ENCODE measurements at places on chromosomes 13 and 19.

- DNase-seq = peak; percentile 76
Measured at GRCh38 chr13:66424422-66424821, 805.7 kb downstream of the PCDH9 start.

- DNase-seq = no peak
Measured at GRCh38 chr13:50197705-50198104, 182.5 kb downstream of the KCNRG start.

- DNase-seq = peak; percentile 74
Measured at GRCh38 chr13:50126263-50126992, 111.2 kb downstream of the KCNRG start.

DNA sequence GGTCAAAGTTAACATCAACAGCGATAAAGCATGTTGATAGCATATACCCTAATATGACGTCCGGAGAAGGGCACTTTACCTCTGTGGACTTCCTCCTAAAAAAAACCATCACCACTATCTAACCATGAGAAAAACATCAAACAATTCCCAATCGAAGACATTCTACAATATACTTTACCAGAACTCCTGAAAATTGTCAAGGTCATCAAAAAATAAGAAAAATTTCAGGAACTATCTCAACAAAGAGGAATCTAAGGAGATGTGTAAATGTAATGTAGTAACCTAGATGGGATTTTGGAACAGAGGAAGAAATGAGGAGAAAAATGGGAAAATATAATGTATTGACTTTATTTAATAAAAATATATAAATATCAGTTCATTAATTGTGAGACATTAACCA, 1026.8 kb upstream of the MIR17HG start:
- DNase-seq = no peak

GRCh38 chr13:90485436-90485835, 862.1 kb upstream of the MIR17HG start:
- peak; percentile 71 for DNase-seq

GRCh38 chr19:4277191-4277696, 1.8 kb upstream of the SHD start:
- no peak for DNase-seq

DNA sequence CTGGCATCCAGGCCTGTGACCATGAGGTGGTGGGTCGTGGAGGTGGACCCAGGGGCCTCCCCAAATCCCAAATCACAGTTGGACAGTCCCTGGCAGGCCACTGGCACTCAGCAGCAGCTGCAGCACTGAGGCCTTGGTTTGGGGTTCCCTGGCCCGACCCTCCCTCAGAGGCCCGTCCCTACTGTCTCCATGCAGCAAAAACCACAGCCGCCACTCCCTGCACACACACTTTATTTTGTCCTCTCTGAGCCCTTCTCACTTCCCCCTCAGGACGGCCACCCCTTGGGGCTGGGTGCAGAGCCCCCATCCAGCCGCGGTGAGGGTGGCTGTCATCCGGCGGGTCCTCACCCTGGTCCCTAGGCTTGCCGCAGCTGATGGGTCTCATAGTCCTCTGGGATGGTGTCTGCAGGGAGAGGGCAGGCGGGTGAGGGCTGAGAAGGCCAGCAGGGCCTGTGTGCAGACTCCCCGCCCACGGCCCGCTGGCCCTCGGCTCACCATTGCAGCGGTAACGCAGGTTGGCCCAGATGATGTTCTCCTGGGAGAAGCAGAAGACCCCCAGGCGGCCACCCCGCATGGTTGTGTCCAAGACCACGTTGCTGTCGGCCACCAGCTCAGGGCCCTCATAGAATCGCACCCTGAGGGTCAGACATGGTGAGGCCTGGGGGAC, 8.4 kb downstream of the COMP start:
- no peak for DNase-seq

- peak; percentile 36 for DNase-seq
Measured at GRCh38 chr19:4597975-4598671, 38.6 kb upstream of the SEMA6B start.

- no peak for DNase-seq
Measured at GRCh38 chr19:49428547-49429451, 3.6 kb downstream of the GFY start.

GRCh38 chr19:979318-979741, 4.8 kb upstream of the WDR18 start:
- no peak for DNase-seq

DNA sequence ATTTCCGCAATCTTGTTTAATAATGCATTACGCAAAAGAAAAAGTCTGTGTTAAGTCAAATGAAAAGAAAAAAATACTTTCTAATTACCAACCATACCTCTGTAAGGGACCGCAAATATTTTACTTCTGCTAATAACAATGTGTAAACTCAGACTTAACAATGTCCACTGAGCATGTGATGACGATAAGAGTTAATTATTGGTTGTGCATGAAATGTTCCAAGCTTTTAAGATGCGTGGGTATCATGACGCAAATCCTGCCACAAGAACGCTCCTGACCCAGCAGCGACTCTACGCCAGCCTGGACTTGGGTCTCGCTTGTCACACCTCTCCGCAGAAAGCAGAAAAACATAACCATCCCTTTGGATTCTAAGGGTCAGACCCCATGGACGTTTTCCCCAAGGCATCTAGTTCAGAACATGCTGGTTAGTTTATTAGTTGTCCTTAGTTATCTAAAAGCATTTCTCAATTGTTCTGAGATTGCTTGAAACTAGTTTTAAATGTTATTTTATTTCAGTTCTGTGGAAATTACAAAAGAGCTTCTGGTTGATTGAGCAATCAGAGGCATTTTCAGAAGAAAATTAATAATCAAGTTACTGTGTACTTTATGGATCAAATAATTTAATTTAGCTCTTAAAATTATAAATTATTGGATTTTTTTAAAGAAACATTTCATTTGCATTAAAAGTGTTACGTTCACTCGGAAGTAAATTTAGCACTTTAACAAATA, 779.9 kb upstream of the ARGLU1 start:
- peak; percentile 61 for DNase-seq

GRCh38 chr13:112529216-112529615, 58.7 kb downstream of the TUBGCP3 start:
- DNase-seq = no peak

DNA sequence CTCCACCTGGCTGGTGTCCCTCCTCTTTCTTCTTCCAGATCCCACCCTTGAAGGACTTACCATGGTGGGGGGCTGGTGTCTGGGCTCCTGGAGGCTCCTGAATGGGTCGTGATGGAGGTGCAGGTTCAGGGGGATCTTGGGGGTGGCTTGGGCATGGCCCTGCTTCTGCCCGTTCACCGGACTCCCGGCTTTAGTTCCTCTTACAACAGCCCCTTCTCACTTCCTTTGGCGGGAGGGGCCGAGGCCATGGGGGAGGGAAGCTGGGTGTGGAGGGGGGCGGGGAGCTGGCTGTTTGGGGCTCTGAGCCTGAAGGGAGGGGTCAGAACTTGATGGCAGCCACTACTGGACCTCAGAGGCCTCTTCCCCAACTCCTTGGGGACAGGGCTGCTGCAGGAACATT, at the start of gene MYO1F:
Gene MYO1F, minus strand, starts transcription at position 196 of the 400 bp plus-strand sequence. Its CDS starts 133 bp downstream, at position 63.
- no peak for DNase-seq

GRCh38 chr19:16207490-16208025, 9.8 kb downstream of the AP1M1 start:
- no peak for DNase-seq

- no peak for DNase-seq
Measured at GRCh38 chr19:23515551-23515950, 120.3 kb upstream of the ZNF91 start.

DNA sequence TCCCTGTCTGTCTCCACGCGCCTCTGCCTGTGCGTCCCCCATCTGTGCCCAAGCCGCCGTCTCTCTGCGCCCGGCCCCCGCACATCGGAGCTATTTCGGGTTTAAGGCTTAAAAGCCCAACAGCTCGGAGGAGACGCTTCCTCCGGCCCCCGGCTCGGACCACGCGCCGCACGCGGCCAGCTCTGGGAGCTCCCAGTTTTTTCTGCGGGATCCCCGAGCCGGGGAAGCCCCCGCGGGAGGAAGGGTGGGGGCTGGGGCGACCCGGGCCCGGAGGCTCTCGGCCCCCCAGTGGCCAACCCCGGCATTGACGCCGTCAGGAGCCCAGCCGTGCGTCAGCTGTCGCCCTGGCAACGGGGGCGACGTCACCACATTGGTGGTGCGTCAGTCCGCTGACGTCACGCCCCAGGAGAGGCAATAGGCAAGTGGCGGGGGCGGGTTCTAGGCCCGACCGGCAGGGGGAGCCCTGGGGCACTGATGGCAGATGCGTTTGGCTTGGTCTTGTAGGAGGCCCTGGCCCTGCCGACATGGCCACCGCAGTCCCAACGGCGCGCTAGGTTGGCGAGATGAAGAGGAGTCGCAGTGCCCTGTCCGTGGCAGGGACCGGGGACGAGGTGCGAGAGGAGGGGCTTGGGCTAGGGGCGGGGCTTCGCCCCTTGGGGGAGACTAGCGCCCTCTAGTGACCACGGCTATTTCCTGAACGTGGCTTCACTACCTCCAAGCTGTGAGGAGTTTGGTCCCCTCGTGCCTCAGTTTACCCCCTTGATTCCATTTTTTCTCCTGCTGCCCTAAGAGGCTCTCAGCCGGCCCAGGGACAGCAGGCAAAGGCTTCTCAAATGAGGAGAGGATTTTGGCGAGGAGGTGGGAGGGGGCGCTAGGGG, 3.7 kb upstream of the PDE4A start:
- DNase-seq = peak; percentile 79

GRCh38 chr13:113403255-113404104, 39.5 kb upstream of the GRTP1 start:
- DNase-seq = no peak

DNA sequence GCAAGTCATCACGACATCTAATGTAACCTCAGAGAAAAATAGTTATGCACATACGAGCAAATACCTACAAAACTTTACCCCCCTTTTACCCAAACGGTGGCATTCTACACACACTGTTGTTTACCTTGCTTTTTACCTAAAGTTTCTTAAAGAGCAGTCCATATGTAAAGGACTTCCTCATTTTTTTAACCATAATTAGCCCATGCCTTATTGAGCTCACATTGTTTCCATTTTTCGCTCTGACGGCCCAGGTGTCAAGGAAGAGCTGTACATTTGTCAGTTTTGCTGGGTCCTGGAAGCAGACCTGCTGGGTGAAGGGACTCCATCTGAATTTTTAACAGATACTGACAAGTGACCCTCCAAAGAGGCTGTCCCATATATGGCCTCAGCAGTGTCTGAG, 89.4 kb downstream of the STK24 start:
- no peak for DNase-seq

GRCh38 chr13:102328909-102329308, 72.9 kb downstream of the FGF14 start:
- DNase-seq = no peak

DNA sequence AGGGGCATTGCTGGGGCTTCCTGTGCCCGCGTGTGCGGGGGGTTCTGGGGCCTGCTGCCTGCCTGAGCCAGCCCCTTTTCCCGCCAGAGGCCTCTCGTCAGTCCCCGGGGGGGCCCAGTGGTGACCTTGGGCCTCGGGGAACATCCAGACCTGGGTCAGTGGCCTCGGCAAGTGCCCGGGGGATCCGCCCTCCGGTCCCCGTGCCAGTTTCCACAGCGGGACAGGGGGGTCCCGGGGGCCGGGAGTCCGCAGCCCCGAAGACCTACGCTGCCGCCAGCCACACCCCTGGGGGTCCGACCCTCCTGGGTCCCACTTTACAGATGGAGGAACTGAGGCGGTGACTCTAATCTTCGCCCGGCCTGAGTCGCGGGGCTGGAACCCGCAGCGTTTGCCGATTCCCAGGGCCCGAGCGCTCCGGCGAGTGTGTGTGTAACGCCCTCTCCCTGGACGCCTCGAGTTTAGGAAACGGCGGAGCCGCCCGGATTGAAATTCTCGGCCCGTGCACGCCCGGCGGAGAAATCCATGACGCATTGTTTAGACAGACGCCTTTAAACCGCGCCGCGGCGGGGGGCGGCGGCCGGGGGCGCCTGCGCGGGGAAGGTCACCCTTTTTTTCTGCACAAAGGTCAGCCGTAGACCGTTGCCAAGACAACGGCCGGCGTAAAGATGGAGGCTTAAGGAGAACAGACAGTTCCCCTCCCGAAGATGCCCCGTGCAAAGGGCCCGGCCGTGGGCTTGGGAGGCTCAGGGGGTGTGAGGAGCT, 39.3 kb downstream of the EFNA2 start:
- peak; percentile 80 for DNase-seq

- DNase-seq = peak; percentile 50
Measured at GRCh38 chr19:18785179-18786124, 5.7 kb downstream of the COMP start.
